ENCODE measurements at places on chromosomes 4 and X.

DNA sequence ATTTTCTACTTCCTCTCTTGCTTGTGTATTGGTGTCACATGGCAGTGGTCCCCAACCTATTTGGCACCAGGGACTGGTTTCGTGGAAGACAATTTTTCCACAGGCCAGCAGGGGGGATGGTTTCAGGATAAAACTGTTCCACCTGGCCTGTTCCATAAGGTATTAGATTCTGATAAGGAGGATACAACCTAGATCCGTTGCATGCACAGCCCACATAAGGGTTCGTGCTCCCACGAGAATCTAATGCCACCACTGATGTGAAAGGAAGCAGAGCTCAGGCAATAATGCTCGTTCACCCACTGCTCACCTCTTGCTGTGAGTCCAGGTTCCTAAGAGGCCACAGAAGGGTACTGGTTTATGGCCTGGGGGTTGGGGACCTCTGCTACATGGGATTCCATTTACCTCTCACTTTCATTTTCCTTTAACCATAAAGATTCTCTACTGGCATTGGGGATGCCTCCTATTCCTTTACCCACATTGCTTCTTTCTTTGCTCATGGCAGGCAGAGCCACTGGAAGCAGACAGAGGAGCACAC, 38.1 kb downstream of the SEC31A start:
- DNase-seq: no peak

DNA sequence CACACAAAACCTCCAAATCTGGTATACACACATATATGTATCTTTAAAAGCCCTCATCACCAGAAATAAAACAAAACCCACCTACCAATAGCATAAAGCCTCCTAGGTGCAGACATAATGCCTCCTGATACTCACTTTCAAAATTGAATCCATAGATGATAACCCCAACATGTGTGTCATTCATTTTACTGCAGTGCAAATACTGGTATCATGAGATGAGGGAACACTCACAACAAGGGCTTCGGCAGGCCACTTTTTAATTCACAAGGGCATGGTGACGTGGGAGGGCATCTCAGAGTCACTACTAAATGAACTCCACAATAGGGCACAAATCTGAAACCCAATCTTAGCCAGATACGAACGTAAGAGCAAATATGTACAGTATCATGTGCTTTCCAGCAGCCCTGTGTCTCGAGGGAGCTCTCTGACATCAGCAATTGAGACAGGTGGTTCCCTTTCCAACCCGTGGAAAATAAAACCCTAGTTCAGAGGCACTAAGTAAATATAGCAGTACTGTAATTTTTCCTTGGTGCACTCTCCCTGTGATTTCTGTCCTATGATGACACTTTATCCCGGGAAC, 14.1 kb upstream of the PPARGC1A start:
- DNase-seq: peak; percentile 88

- no peak for DNase-seq
These were observed 120.3 kb downstream of the CHRNA9 start for GRCh38 chr4:40455340-40455902.

GRCh38 chr4:1985294-1985693, 23.5 kb downstream of the NELFA start:
- no peak for DNase-seq

DNA sequence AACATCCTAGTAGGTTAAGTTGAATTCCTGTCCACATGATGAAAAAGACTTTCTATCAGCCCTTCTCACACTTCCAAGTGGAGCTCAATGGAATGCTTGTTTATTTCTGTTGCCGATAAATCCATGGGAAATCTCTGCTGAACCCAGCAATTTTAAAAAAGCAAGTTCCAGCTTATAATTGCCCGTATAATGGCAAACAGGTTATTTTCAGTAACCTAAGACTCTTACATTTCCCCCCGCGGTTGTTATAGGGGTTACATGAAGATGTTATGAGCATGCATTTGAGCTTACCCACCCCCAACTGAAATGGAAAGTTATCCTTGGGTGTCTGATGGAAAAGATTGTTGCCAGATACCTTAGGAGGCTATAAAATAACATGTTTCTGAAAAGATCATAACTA, 136.2 kb downstream of the PALLD start:
- no peak for DNase-seq
